ENCODE measurements at places on chromosomes 6 and 20.
A peak's percentile ranks its signal among the peaks of the same experiment; 100 is the strongest.

DNA sequence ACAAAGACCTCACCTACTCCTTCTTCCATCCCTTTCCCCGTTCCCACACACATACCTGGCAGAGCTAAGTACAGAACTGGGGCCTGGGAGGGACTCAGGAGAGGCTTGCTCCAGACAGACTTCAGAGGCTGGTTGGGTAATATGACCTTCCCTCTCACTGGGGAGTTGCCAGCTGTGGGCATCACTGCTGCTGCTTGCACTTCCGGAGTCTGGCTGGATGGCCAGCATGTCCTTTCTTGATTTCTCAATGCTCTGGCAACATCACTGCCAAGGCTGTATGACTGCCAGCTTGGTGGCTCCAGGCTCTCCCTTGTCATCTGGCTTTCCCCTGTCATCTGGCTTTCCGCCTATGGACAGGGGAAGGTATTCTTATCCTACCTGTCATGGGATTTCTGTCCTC, 47.8 kb downstream of the CDH22 start:
- DNase-seq: no peak

DNA sequence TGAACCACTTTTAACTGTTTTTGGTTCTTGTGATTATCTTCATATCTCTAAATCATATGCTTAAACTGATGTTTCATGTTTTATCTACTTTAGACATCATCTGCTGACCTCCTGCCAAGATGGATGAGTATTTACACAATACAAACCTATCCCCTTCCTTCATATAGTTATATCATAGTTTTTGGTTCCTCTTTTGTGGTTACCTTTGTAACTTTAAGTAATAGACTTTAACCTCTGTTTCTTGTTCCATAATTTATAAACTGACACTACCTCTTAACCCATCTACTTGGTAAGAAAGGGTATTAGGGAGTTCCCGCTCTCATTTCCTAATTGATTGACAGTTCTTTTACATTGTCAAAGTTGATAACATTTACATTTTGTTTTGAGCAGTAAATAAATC, 11.9 kb downstream of the PCMT1 start:
- no peak for DNase-seq

DNA sequence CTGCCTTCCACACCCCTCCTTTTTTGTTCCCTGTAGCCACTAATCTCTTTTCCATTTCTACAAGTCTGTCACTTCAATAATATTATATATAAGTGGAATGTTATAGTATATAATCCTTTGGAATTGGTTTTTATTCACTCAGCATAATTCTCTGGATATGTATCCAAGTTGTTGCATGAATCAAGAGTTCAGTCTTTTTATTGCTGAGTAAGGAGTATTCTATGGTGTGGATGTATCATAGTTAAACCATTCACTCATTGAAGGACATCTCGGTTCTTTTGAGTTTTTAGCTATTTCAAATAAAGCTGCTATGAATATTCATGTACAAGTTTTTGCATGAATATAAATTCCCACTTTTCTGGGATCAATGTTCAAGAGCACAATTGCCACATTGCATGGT, 69.5 kb upstream of the TASP1 start:
- DNase-seq: no peak

DNA sequence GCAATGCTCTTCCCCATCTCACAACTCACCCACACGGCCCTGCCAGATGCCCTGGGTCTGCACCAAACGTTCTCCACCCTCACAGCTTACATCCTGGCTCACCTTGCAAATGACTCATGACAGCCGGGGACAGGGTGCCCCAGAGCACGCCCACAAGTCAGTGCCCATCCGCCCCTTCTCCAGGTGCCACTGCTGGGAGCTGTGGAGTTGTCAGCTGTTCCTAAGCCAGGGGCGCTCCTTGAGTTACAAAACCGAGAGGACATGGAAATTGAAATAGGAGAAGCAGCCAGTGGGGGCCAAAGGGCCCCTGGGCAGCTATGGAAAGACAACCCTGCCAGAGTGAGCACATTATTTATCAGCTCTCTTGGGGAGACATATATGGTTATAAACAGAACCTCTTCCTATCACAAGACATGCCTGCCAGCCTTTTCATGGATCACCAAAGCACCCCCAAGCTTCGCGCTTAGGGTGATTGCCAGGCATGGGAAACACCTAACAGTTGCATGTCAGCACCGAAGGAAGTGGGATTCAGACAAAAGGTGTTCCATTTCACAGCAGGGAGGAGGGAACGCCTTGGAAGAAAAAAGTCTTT, 236.8 kb downstream of the LY86 start:
- no peak for DNase-seq

DNA sequence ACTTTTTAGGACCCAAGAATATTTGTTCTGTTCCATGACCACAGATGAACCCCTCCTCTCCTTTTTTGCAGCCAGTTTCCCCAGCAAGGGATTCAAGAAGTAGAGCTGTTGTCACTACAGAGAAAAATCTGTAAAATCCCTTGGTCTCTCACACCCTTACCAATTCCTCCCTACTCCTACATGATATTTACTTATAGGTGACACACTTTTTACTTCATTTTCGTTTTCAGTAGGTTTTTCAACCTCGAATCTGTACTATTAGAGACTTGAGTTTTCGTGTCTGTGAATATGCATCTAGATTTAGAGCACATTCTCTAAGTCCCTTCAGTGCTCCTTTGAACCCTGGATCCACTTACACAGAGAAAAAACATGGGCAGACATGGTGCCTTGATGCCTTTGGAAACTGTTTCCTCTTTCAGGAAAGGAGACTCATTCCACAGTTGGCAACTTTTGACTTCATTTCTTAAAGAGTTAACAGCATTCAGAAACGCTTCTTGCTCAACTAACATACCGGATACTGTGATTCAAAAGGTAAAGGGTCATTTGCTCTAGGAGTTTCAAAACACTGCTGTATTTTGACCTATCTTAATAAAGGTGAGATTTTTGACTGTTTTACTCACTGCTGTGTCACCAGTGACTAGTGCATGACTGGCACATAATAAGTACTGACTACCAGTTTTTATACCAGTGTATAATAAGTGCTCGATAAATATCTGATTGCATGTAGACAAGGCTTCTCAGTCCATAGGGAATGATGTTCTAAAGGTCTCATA, 50.6 kb downstream of the LAMA4 start:
- DNase-seq: no peak

DNA sequence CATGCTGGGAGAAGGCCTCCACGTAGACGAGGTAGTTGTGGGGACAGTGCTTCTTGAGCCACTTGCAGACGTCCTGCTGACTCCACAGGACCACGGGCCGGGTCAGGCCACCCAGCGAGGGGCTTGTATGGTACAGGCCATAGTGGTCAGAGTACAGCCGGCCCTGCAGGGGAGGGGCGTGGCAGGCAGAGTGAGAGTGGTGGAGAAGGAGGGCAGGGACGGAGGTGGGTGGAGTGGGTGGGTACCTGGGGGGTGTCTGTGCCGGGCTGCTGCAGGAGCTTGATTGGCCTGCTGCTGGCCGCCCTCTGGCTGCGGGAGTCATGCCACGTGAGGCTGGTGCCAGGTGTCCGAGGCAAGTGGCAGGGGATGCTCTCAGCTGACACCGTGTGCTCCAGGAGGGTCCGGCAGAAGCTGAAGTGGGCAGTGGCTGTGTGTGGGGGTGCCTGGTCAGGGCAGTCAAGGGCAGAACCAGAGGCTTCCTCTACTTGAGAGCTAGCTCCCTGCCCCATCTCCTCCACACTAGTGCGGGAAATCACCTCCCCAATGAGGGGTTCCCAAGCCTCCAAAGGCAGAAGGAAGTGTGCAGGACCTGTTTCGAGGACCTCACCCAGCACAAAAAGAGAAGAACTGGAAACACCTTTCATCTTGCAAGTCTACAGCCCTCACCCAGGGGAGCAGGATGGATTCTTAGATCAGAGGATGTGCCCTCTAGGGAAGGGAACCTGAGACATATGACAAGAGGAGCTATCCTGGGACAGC, 2.3 kb downstream of the SAMD10 start:
- DNase-seq: peak; percentile 64

- no peak for DNase-seq
These were observed 485.4 kb downstream of the FRK start for GRCh38 chr6:115575285-115575684.

- DNase-seq: no peak
These were observed 147.8 kb downstream of the EDN3 start for GRCh38 chr20:59448196-59448595.

DNA sequence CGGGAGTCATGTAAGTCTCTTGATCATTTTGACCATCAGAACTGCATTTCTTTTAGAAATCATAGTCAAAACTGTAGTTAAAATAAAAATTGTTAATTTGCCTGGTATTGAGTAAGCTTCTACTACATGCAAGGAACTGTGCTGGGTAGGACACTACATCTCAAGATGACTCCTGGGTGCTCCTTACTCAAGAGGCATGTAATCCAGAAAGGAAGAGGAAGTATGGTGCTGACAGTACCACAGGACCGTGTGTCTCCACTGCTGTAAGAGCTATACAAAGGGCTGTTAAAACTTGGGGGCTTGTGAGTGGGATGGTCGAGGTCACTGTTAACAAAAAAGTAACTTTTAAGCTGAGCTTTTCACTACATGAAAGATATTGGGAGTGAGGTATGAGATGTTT, 508.3 kb upstream of the SOX4 start:
- no peak for DNase-seq

DNA sequence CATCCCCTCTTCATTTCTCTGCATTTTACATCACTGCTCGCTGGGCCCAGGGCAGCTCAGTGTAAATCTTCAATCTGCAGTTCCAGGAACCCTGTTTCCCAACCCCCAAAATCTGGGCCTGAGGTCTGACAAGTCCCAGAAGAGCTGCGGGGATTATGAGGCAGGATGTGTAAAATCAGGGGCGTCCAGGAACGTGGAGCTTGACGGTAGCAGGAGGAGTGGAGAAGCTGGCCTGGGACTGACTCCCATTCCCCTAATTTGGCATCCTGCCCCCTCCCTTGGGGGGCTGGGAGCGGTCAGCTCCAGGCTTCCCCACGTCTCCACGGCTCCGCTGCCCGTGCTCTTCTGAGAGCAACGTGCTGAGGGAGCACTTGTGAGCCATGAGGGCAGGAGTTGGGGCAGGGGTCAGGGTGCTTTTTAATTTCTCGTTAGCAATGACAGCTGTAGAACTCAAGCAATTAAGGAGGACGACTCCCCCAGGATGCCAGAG, 23.4 kb upstream of the VEGFA start:
- DNase-seq: no peak

DNA sequence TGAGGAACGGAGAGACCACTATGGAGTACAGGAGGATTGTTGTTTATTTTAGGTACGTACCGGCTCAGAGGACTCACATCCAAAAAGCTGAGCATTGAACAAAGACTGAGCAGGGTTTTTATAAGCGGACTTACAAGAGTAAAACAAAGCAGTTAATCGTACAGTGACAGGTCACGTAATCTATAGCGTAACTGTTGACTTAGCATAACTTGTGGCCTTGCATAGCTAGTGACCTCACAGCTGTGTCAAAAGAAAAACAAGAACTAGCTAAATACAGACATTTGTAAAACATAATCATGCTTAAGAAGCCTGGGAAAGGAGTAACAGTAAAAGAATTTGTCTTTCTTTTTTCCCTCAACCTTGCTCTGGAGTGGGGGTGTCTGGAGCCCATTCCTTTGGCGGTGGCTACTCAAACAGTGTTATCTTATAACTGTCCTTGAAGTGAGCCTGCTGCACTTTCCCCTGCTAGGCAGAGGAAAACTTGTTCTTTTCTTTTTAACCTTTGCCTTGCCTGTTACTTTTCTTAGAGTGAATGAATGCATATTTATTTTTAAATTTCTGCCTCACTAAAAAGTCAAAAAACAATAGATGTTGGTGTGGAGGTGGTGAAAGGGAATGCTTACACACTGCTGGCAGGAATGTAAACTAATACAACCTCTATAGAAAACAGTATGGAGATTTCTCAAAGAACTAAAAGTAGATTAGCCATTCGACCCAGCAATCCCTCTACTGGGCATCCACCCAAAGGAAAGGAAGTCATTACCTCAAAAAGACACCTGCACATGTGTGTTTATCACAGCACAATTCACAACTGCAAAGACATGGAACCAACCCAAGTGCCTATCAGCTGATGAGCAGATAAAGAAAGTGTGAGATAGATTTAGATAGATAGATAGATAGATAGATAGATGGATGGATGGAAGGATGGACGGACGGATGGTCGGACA, 109.0 kb downstream of the TAF4 start:
- DNase-seq: peak; percentile 32

GRCh38 chr6:107539409-107539808, 49.5 kb downstream of the SOBP start:
- DNase-seq: no peak

- no peak for DNase-seq
These were observed 105.5 kb downstream of the PDSS2 start for GRCh38 chr6:107353773-107354382.

GRCh38 chr6:33815854-33816253, 12.1 kb upstream of the MLN start:
- DNase-seq: peak; percentile 69

GRCh38 chr6:137496368-137496767, 2.2 kb upstream of the OLIG3 start:
- DNase-seq: no peak

DNA sequence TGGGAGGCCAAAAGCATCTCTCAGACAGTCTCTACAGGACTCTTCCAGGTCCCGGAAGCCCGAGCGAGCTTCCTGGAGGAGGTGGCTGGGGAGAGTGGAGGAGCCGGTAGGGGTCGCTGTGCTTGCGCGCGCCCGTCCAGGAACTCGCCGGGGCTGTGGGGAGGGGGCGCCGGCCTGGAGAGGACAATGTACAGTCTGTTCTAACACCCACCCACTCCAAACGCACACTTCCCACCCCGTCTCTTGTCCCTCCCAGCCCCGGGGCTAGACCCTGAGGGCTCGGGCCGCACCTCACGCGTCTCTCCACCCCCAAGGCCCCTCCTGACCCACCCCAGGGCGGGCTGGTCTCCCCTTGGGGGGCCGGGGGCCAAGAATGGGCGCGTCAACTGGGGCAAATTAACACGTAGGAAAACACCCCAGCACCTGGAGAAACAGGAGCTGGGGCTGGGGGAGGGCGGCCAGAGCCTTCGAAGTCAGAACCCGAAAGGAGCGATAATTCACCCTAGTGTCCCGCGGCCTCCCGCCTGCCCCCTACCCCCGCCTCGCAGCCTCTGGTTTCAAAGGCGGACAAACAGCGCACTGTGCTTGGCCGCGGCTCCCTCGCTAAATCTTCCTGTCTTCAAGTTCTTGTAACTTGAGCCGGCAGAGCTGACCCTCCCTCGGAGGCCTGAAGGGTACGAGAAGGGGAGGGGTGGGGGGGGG, 103.2 kb upstream of the FOXP4 start:
- no peak for DNase-seq

DNA sequence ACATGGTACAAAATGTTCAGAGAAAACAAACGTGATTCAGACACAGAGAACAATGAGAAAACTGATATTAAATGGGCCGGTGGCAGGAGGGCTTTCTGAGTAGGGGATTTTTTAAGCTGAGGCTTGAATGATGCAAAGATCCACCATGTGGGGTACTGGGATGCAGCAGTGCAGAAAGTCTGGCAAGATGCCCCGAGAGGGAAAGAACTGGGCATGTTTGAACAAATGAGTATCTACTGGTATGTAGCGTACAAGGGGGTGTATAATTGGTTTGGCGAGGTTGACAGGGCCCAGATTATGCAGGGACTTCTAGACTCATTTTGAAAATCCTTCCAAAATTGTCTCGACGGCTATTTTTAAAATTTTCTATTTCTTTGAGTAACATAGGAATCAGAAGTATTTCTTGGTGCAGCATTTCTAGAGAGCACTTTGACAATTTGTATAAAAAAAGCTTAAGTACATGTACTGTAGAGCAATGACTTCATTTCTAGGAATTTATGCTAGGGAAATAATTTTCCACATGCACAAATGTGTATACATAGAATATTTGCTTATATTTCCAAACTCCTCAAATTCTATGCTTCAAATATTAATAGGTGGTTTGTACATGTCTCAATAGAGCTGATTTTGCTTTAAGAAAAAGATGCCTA, 119.6 kb upstream of the DOK5 start:
- peak; percentile 46 for DNase-seq

- DNase-seq: no peak
These were observed 218.1 kb upstream of the GJE1 start for GRCh38 chr6:141914646-141915045.
